ENCODE measurements at places on chromosomes 7 and 10.

- DNase-seq: no peak
Measured at GRCh38 chr7:1674161-1675035, 4.3 kb downstream of the ELFN1 start.

DNA sequence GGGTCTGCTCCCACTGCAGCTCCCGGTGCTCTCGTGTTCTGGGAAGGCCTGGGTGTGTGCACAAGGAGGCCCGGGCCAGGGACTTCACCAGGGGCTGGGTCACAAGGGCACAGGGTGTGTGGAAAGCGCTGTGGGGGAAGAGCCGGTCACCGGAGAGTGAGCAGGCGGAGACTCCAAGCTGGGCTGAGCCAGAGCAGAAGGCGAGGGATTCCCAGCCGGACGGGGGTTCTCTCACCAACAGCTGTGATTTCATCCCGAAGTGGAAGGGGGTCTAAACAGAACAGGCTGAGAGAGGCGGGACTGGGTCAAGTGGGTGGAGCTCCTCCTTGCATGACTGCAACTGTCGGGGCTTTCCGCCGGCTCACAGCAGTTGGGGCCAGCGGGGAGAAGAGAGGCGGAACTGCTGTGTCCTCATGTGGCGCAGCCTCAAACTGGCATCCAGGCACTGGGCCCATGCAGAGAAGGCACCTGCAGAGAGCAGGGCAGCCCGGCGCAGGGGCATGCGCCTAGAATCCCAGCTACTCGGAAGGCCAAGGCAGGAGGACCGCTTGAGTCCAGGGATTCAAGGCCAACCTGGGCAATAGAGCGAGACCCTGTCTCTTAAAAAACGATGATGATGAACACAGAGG is 7.6 kb upstream of the ORAI2 start:
- DNase-seq: no peak

- peak; percentile 66 for DNase-seq
Measured at GRCh38 chr7:1665549-1666316, 4.3 kb upstream of the ELFN1 start.

GRCh38 chr10:122646511-122647382 is 52.9 kb downstream of the C10orf120 start:
- no peak for DNase-seq

DNA sequence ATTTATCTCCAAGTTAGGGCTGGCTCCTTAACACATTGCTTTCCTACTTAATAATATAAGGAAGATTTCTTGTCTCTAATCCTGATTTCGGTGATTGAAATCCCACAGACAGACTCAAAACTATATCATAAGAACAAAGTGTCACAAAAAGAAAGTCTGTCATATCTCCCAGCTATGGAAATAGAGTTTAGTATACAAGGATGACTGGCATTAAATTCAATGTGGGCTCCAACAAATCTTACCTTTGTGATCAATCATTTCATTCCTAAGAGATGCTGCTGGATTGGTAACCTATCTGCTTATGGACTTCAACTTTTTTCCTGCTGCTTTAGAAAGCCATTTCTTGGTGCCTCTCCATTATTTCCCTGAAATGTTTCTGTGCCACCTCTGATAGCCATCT is 39.5 kb upstream of the ZRANB1 start:
- DNase-seq: no peak

All from NB4 (cell line).